Anterior cingulate cortex (tissue), 58 donors: ENCODE measurements at places on chromosomes 2 and 18.

- DNase-seq = no peak
These were observed 630.7 kb upstream of the HS6ST1 start for GRCh38 chr2:128949360-128949759.

DNA sequence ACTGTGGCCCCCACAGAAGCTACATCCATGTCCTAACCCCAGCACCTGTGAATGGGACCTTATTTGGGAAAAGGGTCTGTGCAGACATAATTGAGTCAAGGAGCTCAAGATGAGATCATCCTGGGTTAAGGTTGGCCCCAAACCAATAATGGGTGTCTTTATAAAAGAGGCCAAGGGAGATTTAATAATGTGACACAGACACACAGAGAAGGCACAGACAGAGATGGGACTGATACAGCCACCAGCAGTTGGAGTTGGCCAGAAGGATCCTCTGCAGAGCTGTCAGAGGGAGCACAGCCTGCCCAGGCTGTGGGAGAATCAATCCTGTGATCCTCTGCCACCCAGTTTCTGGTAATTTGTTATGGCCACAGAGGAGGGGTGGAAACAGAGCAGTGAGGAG is 26.0 kb downstream of the SNORC start:
- no peak for DNase-seq

- no peak for DNase-seq
These were observed 110.4 kb downstream of the ADCYAP1 start for GRCh38 chr18:1014951-1015624.

- DNase-seq = no peak
These were observed 167.4 kb upstream of the RAB6C start for GRCh38 chr2:129812071-129812470.

DNA sequence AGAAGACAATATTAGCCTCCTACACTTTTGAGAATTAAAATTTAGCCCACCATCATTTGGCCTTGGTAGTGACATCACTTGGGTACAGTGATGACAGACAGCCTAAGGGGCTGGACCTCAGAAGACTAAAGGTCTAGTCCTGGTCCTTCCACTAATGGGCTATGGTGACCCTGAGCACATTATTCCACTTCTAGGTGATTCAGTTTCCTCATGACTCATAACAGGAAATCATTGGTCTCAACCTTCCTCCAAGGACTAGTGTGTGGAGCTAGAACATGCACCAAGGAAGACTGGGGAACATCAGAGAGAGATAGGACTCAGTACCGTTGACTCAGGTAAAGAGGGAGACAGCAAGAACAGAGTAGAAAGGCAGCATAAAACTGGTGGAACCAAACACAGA is 64.0 kb downstream of the TFCP2L1 start:
- no peak for DNase-seq

- no peak for DNase-seq
These were observed 219.2 kb downstream of the LRP1B start for GRCh38 chr2:141911485-141912066.
